ENCODE measurements at places on chromosomes 12 and 14.

- no peak for DNase-seq
These were observed 24.4 kb downstream of the MYBPC1 start for GRCh38 chr12:101619026-101619786.

GRCh38 chr12:3365463-3366411 lies 125.3 kb upstream of the PRMT8 start:
- DNase-seq = no peak

GRCh38 chr12:81809829-81810595 lies 50.9 kb upstream of the PPFIA2 start:
- DNase-seq = no peak

DNA sequence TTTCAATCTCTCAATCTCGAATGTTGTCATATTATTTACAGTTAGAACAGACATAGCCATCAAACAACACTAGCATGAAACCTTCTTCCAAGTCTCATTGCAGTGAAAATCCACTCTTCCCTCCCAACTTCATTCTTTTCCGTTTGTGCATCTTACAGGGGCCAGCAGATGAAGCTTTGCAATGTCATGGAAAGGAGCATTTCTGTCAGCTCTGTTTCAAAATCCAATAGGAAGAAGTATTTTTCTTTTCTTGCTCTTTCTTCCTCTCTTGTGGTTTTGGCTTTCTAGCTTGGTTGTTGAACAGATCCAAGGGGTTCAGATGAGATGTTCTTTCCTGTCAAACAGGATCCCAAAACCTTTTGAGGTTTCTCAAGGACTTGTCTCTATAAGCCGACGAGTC lies 416.6 kb downstream of the AEBP2 start:
- DNase-seq = no peak

DNA sequence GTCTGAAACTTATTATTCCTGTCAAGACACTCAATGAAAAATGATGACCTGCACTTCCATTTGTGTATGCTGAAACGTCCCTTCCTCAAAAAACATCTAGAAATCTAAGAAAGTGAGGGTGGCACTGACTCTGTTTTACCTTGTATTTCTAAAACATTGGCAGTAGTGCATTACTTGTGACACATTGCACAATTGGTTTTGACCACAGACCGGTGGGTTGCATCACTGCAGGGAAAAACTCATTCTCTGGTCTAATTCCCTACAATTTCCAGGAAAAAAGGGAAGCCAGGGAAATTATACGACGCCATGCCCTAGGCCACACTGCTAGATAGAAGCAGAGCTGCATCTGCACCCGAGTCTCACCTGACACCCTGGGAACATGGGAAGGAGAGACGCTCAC lies 156.7 kb downstream of the NTF3 start:
- no peak for DNase-seq

- no peak for DNase-seq
These were observed 17.5 kb upstream of the PPP1CC start for GRCh38 chr12:110760204-110760609.

DNA sequence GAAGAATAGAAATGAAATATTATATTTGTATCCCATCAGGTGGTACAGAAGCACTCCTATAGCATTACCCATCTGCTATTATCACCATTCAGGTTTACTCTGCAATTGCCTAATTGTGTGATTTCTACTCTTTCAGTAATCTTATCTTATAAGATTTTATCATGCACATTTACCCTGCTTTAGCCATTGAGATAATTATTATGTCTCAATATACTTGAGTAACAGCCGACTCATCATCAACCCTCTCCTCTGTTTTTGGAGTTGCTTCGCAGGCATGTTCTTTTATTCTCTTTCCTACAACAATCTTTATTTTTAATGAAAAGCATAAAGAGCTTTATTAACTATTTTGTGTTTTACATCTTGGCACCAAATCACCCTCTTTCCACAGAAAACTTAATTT lies 419.9 kb downstream of the LRIG3 start:
- no peak for DNase-seq

DNA sequence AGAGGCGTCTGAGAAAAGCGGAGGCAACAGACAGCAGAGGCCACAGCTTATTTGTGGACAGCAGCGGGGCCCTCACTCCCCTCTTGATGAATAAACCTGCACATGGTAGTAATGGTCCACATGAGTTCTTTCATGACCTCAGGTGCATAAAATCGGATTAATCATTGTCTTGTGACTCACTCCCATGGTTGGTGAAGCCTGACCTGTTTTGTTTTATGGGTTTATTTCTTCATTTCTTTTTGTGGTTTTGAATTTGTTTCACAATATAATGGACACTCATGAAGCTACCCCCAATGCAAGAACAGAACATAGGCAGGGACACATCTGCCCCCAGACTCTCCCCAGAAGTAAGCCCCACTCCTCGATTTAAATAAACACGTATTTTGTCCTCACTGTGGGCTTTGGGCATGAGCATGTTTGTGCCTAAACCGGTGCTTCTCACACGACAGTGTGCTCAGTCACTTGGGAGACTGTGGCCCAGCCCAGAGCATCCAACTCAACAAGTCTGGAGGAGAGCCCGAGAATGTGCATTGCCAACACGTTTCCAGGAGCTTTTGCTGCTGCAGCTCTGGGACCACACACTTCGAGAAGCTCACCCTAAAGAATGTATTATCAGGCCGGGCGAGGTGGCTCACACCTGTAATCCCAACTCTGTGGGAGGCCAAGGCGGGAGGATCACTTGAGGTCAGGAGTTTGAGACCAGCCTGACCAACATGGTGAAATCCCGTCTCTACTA lies 116.1 kb downstream of the SCARB1 start:
- no peak for DNase-seq

DNA sequence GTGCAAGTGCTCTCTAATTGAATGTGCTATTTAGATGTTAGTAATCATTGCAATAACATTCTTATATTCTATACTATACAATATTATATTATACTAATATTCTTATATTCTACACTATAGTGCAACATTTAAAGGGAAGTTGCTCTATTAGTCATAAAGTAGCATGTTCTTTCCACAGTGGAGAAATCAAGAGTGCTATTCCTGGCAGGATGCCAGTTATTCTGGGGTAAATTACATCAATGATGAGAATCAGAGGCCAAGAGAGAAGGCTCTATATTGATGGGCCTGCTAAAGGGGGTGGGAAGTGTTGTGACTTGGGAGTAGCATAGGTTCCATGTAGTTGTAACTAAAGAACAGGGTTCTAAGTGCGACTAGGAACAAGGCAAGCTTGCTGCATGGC lies 121.5 kb downstream of the SLC15A5 start:
- DNase-seq = no peak

GRCh38 chr12:53223389-53224060 lies 8.5 kb downstream of the RARG start:
- DNase-seq = no peak

DNA sequence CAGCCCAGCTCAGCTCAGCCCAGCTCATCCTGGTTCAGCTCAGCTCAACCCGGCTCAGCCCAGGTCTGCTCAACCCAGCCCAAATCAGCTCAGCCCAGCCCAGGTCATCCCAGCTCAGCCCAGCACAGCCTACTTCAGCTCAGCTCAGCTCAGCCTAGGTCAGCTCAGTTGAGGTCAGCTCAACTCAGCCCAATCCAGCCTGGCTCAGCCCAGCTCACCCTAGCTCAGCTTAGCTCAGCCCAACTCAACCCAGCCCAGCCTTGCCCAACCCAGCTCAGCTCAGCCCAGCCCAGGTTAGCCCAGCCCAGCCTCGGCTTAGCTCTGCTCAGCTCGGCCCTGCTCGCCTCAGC lies 332.3 kb downstream of the TMEM121 start:
- peak; percentile 20 for DNase-seq

DNA sequence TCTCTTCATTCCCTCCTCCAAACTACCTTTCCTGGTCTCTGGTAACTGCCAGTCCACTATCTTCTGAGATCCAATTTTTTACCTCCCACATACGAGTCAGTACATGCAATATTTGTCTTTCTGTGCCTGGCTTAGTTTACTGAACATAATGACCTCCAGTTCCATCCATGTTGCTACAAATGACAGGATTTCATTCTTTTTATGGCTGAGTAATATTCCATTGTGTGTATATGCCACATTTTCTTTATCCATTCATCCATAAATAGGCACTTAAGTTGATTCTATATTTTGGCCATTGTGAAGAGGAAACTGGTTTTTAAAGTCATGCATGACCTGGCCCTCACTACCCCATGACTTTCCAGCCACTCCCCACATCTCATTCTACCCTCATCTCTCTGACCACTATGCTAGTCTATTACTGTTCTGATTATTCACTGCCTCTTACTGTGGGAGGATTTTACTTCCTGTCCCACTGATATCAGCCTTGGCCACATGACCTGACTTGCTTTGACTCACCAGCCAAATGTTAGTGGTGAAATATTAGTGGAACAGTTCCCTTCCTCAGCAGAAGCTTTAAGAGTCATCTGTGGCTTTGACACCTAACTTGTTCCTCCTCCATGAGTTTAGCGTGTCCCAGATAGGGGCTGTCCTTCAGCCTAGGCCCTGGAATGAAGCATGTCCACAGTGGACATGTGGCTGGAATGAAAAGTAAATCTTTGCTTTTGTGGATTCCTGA lies 52.2 kb downstream of the GOLGA5 start:
- DNase-seq = no peak

DNA sequence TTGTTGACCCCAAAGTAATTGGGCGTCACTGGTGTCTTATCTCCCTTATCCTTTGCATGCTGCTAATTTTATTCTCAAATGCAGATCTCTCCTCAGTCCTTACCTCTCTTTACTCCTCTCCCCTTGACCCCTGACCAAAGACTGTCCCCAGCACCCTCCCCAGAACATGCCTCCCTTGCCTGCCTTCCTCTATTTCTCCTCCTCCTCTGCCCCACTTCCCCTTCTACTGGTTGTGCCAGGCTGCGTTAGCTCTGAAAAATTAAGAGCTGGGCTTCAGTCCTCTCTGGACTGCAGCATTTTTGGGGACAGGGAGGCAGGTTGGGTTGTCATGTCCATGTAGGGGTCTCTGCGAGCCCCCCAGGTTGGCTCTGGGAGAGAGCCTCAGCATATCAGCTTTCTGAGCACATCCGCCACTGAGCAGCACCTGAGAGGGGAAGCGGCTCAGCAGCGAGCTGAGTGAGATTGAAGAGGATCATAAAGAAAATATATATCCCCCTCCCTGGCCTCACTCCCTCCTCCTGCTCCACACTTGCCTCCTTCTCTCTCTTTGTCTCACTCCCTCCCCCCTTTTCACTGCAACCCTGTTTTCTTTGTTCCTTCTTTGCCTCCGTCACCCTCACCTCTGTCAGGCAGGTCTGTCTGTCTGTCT lies 6.4 kb upstream of the CISTR start:
- DNase-seq = no peak

DNA sequence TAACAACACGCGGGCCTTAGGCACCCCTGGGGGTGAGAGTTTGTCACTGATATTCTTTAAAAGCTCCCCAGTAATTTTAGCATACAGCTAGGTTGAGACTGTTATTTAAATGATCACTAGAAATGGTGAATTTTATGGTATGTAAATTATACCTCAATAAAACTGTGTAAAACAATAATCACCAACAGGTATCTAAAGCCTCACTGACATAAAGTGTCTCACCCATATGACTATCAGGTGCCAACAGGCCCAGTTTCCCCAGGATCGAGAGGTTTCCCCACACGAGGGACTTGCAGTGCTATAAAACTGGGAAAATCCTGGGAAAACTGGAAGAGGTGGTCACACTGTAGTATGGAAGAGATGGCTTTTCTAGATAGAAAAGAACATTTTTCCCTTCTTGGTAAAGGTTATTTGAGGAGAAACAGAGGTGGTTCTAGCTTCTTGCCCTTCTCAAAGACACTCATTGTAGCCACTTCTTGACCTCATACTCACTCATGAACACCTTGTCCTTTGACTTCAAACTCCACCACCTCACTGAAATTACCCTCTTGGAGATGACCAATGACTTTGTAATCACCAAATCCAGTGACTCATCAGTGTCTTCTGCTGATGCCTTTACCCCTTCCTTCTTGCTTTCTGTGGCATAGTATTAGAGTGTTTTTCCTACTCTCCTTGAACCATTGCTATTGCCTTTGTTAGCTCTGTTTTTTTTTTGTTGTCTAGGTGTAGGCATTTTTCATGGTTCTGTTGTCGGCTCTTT lies 24.8 kb upstream of the NUBPL start:
- no peak for DNase-seq

GRCh38 chr12:2318286-2318685 lies 265.5 kb downstream of the CACNA1C start:
- DNase-seq = no peak

DNA sequence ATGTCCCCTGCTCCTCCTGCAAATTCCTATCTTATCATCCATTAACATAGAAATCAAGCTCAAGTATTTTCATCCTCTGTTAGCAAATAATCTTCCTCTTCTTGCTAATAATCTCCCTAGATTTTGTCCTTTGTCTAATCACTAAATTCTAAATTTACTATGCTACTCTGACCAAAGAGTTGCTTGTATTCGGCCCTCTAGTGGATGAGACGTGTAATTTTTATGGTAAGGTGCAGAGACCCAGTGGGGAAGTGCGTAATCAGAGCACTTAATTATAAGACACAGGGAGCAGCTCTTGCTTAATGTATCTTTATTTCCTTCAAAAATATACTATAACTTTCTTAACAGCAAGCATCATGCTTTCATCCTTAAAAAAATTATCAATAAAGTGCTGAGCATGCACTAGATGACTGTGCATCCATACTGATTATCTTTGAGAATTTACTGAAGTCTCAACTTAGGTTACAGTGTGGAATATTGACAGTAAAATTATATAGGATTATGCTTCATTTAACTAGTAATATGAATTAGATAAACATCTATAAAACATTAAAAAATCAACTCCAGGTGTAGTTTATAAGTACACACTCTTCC lies 212.6 kb downstream of the SLC16A7 start:
- DNase-seq = no peak

GRCh38 chr12:90773491-90773890 lies 181.5 kb downstream of the CCER1 start:
- no peak for DNase-seq

GRCh38 chr14:73771848-73772638 lies 57.9 kb upstream of the PNMA1 start:
- peak; percentile 68 for DNase-seq

- DNase-seq = no peak
These were observed 218.5 kb downstream of the PHETA1 start for GRCh38 chr12:111150360-111150759.

DNA sequence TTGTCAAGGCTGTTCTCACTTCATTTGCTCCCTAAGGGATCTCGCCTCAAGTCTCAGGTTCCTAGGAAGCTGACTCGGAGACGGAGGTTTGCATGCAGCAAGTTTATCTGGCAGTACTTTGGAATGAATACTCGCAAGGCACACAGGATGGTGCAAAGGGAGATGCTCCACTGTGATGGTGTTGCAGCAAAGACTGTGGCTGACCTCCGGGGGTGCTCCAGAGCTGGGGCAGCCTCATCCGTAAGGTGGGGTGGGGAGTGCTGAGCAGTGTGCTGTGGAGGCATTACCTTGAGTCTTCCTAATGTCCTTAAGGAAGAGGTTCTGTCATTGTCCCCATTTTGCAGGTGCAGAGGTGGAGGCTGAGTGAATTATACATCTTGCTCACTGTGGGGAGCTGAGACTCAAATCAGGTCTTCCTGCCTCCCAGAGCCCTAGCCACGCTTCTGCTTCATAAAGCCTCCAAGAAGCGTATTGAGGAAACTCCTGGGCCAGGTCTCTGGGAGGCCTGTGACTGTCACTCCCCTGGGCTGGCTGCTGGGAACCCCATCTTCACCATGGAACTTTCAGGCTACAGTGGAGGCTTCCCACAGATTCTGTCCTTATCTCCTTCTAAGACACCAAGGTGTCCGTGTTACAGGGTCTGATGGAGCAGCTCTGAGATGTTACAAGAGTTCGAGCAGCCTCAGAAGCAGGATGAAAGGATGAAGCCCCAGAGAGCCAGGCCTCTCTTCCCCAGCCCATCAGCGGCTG lies 39.5 kb downstream of the GALNT16 start:
- DNase-seq = no peak

Data from activated T-cell treated with anti-CD3 and anti-CD28 coated beads, Interleukin-2, amount 50 U/mL, for 1 hour (primary cell).